ENCODE measurements at places on chromosomes 6 and 20. TPM values are rescaled to one million over a fixed set of nuclear protein-coding genes. Genes with fewer than 3 reads are reported as not detected.

The SH3BGRL2 gene
- 2.6 TPM for total RNA-seq

The GJA10 gene
- not detected for total RNA-seq

The PPARD gene
- total RNA-seq, result 13.9 TPM

The FUT9 gene
- total RNA-seq, result not detected

The TCF15 gene
- not detected for total RNA-seq

The SASH1 gene
- 33.9 TPM for total RNA-seq

The RNF217 gene
- 6.6 TPM for total RNA-seq

The SYCP2 gene
- total RNA-seq, result 0.47 TPM

The IP6K3 gene
- total RNA-seq, result 2.3 TPM

The SPATA2 gene
- total RNA-seq, result 1.5 TPM

The HCK gene
- not detected for total RNA-seq

The TAAR5 gene
- total RNA-seq, result not detected

The PXDC1 gene
- 119 TPM for total RNA-seq

The EEF1E1 gene
- 16.7 TPM for total RNA-seq

The NRN1 gene
- not detected for total RNA-seq

The EPB41L1 gene
- total RNA-seq, result 28.2 TPM

The ADGRF4 gene
- 0.12 TPM for total RNA-seq

The SRF gene
- total RNA-seq, result 20.3 TPM

The C6orf163 gene
- total RNA-seq, result 0.09 TPM

The FRS3 gene
- total RNA-seq, result 3.0 TPM

The WFDC10B gene
- total RNA-seq, result not detected

The PAQR8 gene
- total RNA-seq, result 2.7 TPM

The ZNF341 gene
- total RNA-seq, result 1.2 TPM

The VNN1 gene
- not detected for total RNA-seq

The IRF4 gene
- not detected for total RNA-seq

The KHDC1L gene
- total RNA-seq, result not detected

The SLC29A1 gene
- 7.9 TPM for total RNA-seq

The CLDN20 gene
- total RNA-seq, result not detected

The TRIM31 gene
- not detected for total RNA-seq

The CGA gene
- not detected for total RNA-seq

The RSPH9 gene
- total RNA-seq, result 1.2 TPM

The TBX18 gene
- total RNA-seq, result 29.6 TPM

The MMP24 gene
- 0.93 TPM for total RNA-seq

The MPIG6B gene
- total RNA-seq, result not detected

The BHLHE23 gene
- total RNA-seq, result not detected

The CRISP2 gene
- not detected for total RNA-seq

The OGFRL1 gene
- total RNA-seq, result 10.6 TPM

The C20orf204 gene
- total RNA-seq, result 0.12 TPM

The BANF2 gene
- not detected for total RNA-seq

The BPIFB2 gene
- total RNA-seq, result not detected

The STK4 gene
- 12.5 TPM for total RNA-seq

The BPIFB4 gene
- not detected for total RNA-seq

The TAF11 gene
- 16.7 TPM for total RNA-seq

The MATN4 gene
- not detected for total RNA-seq

The TREM1 gene
- total RNA-seq, result not detected

The ZSCAN23 gene
- 0.34 TPM for total RNA-seq

The GPX5 gene
- not detected for total RNA-seq
